ENCODE measurements at places on chromosomes 4 and X.
A peak's percentile ranks its signal among the peaks of the same experiment; 100 is the strongest.

DNA sequence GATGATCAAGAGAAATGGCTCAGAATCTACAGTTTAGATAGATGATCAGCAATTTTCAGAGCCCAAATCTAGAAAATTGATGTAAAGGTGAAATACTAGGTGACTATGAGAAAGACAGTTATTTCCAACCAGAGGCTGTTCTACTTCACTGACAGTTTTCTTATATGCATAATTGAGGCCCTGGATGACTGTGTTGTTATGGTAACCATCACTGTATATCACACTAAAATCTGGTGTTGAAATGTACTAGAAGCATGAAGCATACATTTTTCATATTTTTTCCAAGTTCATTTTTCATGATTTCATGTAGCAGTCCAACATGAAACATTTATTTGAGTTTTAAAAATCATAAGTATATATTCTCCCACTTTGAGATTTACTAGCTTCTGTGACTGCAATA lies 87.4 kb downstream of the ATXN3L start:
- DNase-seq = no peak
- no peak overlapping the region for H3K4me3 ChIP-seq
- H3K27me3 ChIP-seq = no peaks in the 10 kb centered on the region
- no peaks in the 10 kb centered on the region for H3K4me1 ChIP-seq
- H3K27ac ChIP-seq = no peak overlapping the region

DNA sequence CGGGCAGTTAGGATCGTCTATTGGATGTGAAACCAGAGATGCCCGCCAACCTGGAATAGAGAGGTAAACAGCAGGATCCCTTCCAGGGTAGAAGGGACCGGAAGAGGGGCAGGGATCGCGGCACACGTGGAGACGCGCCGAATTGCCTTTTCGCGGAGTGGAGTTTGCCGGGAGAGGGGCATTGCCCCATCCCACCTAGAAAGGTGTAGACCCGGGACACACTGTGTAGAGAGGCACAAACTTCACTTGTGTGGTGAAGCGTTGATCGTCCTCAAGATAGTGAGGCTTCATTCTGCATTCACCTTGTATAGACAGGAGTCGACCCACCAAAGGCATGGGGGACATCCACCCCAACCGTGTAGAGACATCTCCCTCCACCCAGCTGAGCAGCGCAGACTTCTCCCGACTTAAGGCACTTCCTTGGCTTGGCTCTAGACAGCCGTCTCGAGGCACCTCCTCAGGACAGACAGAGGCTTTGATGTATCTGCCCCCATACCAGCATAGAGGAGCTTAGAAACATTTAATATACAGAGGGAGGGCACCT lies 410 bp downstream of the GNL3L start:
- H3K36me3 ChIP-seq = no peaks in the 10 kb centered on the region
- peak overlapping the region; percentile 27 for H3K4me3 ChIP-seq
- no peak overlapping the region for H3K27ac ChIP-seq
- H3K4me1 ChIP-seq = no peaks in the 10 kb centered on the region
- H3K27me3 ChIP-seq = no peaks in the 10 kb centered on the region
- DNase-seq = no peak

GRCh38 chr4:172721659-172722058 lies 447.0 kb upstream of the GALNT7 start:
- H3K27ac ChIP-seq = no peak overlapping the region
- DNase-seq = no peak
- no peaks in the 10 kb centered on the region for H3K4me1 ChIP-seq
- no peaks in the 10 kb centered on the region for H3K36me3 ChIP-seq

- no peaks in the 10 kb centered on the region for H3K27me3 ChIP-seq
- H3K36me3 ChIP-seq = no peaks in the 10 kb centered on the region
- H3K4me3 ChIP-seq = no peak overlapping the region
- peak; percentile 57 for DNase-seq
Measured at GRCh38 chrX:20530406-20530921, 263.8 kb upstream of the RPS6KA3 start.

- H3K4me3 ChIP-seq = no peak overlapping the region
- no peak overlapping the region for H3K27ac ChIP-seq
- no peaks in the 10 kb centered on the region for H3K27me3 ChIP-seq
- no peaks in the 10 kb centered on the region for H3K36me3 ChIP-seq
- H3K4me1 ChIP-seq = peaks cover 2% of the 10 kb centered on the region
Measured at GRCh38 chr4:170698334-170698733, 608.6 kb upstream of the AADAT start.

Data from aorta (tissue), 5 donors.